HT1080 (cell line): ENCODE measurements at places on chromosomes 7 and 10.

DNA sequence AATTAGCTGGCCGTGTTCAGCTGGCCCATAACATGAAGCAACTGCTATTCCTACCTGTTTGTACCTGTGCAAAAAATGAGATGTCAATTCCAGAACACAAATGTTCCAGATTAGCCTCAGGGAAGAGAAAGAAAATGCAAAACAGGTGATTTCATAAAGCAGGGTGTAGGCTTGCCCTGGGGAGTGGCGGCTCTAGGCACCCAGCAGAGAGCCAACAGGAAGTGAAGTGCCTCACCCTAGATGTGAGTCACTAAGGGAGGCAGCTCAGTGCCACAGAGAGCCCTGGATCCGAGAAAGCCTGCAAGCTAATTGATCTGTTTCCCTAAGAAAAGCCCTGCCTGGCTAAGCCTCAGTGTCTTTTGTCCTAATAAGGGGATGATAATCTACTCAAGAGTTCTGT lies 240.0 kb downstream of the ARHGAP21 start:
- DNase-seq, result peak; percentile 91

GRCh38 chr10:5871596-5871995 lies 18.1 kb downstream of the ANKRD16 start:
- no peak for DNase-seq

DNA sequence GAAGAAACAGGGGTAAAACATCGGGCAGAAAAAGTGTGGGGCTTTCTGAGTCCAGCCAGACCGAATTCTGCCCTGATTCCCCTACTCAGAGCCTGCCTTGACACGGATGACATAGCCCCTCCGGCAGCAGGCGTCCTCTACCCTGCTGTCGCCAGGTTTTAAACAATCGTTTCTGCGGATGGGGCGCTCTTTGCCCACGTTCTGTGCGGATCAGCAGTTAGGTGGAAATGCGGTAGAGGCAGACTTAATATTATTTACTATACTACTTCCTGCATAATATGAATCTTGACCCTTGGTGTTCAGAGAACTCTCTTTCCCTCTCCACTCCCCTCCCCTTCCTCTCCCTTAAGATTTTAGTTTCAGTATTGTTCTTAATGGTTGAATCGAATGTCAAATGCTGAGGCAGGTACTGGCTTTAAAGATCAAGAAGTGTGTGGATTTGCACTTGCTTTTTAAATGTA lies 2.4 kb downstream of the GATA3 start:
- no peak for DNase-seq

DNA sequence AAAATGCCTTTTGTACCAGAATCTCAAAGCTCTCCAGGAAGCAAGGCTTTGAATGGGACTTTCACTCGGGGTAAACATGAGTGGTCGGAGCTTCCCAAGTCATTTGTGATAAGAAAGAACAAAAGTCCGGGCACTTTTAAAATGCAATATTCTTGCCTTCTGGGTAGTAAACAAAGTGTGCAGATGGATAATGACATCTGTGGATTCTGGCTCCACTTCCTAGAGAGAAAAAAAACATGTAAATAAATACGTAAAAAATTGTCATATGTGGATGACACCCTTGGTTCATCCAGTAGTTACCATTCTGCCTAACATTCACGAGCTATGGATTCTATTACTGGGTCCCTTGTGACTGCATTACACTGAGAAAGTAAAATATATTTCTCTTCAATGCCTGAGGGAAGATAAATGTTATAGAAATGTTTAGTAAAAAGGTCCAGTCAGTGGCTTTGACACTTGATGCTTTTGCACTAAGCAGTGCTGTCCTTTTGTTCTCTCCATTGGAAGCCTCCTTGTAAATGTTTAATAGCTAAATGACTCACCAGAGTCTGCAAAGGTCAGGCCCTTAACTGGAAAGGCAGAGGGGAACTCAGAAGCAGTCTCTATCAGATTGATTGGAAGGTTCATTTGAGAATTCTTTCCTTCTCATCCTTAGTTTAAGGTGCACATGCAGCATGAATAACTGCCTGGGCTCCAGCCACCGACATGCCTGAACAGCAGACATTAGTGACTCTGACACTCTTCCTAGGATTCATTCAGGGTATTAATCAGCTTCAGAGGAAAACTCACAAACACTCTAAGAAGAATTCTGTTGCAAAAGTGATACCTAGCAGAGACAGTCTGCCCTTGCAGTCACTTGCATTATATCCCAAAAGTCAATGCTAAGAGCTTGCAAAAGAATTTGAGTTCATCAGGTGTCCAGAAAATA lies 11.7 kb upstream of the EDRF1 start:
- DNase-seq, result peak; percentile 42

DNA sequence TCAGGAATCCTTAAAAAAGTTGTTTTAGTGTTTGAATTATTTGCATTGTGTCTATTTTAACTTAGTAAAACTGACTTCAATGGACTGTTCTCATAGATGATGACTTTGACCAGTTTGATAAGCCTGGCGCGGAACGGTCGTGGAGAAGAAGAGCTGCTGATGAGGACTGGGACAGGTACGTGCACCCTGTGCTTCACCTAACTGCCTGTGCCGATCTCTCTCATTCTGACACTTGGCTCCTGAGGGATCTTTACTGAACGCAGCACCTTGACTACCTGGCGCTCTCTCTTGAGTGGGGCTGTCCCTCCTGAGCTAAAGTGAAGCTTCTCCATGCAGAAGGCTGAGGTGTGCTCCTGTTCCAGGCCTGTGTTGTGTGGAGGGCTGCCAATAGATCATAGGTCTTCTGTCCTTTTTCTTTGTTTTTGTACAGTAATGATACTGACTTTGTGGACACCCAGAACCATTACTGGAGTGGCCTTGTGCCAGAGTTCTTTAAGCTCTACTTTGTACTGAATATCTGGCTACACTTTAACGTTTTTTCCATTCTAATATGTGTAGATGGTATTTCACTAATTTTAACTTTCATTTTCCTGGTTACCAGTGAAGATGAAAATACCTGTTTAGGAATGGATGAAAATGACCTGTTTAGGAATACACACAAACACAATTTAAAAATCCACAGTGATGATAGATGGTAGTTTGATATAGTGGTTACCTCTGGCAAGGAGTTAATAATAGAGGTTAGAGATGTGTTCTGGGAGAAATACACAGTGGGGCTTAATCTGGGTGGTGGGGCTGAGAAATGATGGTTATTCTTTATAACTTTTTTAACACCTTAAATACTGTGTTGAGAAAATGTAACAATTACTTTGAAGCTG lies 20.9 kb downstream of the RBM33 start:
- DNase-seq, result no peak

DNA sequence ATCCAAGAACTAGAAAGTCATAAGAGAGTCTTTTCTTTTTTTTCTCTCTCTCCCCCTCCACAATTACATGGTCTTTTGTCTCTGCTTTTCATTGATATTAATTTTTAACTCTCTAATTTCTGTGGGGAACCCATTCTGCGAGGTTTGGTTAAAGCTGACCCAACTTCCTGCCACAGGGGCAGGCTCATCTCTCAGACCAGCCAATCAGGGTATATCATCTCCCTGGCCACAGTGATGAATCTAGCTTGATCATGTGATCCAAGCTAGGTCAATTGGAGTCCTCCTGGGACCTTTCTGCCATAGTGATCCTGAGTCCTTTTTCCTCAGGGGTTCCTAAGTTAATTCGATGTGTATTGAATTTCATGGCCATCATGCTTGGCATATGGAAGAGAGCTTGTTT lies 38.0 kb upstream of the TRUB1 start:
- no peak for DNase-seq

GRCh38 chr7:2521952-2522591 lies 2.5 kb downstream of the LFNG start:
- DNase-seq, result peak; percentile 63

GRCh38 chr7:123580406-123581161 lies 21.0 kb upstream of the ASB15 start:
- peak; percentile 50 for DNase-seq

GRCh38 chr7:151793531-151793951 lies 83.4 kb downstream of the PRKAG2 start:
- no peak for DNase-seq

DNA sequence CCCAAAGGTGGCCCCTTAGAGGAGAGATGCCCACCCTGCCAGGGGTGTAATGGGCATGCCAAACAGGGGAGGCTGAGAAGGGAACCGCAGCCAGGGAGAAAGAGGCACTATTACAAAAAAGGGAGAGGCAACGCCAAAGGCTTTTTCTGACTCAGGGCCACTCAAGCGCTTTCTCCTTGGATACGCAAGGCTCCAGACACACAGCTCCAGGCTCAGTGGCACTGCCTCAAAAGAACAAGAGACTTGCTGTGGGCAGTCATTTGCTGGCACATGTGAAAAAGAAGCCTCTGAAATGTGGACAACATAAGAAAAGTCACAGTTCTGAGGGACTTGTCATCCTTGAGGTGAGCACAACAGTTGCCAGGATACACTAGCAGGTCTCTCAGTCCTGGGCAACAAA lies 128.4 kb downstream of the DGKI start:
- no peak for DNase-seq

DNA sequence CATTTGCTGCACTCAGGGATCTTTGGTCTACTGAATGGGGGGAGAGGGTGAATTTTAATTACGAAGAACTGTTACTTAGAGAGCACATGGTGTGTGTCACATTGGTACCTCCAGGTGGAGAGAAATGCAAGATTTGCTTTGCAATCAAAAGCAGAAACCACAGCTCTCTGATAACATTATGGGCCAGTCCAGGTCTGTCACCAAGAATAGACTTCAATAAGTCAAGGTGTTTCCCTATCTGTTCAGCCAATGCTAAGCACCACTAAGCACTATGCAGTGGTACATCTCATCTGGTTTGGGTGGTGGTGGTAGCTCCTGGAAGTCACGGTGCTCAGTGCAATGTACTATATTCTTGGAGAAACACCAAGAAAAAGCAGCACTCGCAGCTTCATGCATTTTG lies 119.6 kb upstream of the AFAP1L2 start:
- no peak for DNase-seq
